ENCODE measurements at places on chromosomes 7 and 10.

DNA sequence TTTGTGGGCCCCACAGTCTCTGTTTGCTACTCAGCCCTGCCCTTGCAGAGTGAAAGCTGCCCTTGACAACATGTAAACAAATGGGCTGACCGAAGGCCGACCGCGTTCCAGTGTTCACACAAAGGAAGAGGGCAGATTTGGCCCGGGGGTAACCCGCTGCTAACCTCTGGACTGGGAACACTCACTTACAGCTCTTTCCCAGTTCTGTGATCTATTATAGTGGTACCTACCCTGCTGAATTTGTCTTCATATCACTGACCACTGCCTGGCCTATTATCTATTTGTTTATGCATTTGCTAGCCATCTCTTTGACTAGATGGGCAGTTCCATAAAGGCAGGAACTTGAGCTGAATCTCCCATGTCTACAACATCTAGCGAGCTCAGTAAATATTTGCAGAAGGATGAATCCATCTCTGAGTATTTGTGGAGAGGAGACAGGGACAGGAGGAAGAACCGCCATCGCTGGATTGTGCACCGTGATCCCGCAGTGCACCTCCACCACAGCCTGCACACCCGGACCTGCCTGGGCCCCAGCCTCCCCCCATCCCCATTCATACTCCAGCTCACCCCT lies 15.2 kb downstream of the SLC29A3 start:
- DNase-seq = no peak

DNA sequence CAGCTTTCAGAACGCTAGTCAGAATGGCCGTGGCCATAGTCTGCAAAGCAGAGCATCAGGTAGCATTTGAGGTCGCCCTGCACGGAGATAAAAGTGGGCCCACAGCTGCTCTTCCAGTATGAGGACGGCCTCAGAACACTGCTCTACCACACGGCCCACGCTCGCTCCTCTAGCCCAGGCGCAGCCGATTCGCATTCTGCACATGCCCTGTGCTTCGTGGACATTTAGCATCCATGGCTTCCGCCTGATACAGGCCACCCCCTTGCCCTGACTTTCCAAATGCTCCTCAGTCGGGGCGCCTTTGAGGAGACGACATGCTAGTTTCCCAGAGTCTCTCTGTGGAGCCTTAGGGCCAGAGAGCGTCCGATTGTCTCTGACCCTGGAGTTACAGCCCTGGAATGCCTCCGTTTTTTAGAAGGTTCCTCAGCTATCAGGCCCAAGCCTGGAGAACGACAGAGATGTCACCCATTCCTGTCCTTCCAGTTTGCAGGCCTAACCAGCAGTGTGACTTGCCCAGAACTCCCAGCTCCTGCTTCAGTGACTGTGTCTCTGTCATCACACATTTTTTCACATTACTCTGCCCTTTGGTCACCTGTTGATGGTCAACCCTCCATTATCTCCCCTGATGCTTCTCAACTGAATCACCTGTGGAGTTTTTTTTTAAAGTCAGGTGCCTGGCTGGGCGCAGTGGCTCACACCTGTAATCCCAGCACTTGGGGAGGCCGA lies 14.3 kb downstream of the STRA8 start:
- no peak for DNase-seq

DNA sequence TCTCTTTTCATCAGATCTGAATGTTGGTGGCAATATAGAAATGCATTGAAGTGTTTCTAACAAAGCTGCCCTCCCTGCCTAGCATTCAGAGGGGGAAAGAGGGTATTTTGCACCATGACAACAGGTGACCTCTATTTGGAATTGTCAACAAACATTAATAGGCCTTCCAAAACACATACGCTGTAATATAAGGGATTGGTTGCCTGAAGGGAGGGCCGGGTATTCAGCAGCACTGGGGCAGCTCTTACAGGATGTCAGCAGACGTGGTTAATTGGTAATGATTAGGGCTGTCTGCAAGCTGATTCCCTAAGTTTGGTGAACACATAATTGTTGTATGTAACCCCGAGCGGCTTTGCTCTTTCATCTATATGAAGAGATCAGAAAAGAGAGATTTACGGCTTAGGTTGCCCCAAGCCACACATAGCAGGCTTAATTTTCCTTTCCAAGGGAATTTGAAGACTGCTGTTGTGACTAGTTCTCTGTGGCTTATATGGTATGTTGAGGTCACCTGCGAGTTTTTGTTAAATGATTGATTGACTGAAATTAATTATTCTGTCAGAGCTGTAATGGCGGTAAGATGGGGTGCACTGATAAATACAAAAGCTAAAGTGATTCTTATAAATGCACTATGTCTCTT lies 759.3 kb downstream of the LRMDA start:
- DNase-seq = no peak

DNA sequence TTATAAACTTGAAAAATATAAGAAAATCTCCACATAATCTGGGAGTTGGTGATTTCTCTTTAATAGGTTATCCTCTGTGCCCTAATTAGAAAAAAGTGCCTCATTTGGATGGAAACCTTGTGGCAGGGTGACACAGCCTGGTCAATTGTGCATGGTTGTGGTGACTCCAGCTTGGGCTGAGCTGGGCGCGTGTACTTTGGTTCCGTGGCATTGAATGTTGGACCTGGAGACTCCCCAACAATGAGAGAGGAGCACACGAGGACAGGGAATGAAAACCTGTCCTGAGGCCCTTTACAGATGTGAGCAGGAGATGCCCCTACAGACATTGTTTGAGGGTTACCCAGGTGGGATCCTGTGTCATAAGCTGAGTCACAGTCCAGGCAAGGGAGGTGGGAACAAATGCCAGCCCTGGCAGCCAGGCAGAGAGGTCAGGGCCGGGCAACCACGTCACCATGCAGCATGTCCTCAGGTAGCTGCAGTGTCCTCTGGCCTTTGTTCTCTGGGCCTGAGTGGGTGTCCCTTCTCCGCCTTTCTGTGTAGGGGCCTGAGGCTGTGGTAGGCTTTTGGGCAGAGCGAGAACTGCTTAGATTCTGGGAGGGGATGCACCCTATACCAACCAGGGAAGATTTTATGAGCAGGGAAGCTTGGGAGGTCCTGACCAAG lies 147.4 kb upstream of the TBX20 start:
- no peak for DNase-seq

GRCh38 chr10:132624847-132625471 lies 87.4 kb downstream of the INPP5A start:
- DNase-seq = no peak

DNA sequence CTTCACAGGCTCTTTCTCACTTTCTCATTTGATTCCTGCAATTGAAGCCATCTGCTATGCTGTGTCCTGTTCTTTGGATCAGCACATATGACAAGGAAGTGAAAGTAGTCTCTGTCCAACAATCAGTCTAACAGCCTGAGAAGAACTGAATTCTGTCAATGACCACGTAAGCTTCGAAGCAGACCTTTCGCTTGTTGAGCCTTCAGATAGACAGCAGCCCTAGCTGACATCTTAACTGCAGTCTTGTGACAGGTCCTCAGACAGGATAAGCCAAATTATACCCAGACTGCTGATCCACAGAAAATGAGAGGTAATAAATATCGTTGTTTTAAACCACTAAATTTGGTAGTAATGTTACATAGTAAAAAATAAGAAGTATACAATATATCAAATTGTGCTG lies 691.0 kb upstream of the LRRTM3 start:
- DNase-seq = no peak

DNA sequence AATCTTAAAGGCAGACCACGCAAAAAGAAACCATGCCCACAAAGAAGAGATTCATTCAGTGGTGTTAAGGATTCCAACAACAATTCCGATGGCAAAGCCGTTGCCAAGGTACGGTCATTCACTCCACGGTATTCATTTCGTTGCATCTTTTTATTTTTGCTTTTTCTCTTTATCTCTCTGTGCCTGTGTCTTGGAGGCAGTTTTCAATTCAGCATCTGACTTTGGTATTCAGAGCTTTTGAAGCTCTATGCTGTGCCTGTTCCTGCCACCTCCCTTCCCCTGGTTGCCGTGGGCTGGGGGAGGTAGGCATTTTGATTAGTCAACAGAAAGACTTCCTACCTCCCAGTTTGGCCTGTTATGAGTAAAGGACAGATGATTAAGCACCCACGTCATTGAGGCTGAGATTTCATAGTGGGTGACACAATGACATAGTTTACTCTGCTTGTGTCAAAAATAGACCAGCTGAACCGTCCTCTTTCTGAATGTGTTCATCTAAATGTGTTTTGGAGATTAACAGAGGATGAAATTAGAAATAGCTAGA lies 149.5 kb downstream of the ARID5B start:
- peak; percentile 44 for DNase-seq

- no peak for DNase-seq
These were observed 319.0 kb downstream of the PLXNA4 start for GRCh38 chr7:132257253-132257652.

GRCh38 chr7:27901028-27901760 lies 161.2 kb downstream of the TAX1BP1 start:
- no peak for DNase-seq

- no peak for DNase-seq
These were observed 2.7 kb downstream of the LRRC20 start for GRCh38 chr10:70379581-70380176.

DNA sequence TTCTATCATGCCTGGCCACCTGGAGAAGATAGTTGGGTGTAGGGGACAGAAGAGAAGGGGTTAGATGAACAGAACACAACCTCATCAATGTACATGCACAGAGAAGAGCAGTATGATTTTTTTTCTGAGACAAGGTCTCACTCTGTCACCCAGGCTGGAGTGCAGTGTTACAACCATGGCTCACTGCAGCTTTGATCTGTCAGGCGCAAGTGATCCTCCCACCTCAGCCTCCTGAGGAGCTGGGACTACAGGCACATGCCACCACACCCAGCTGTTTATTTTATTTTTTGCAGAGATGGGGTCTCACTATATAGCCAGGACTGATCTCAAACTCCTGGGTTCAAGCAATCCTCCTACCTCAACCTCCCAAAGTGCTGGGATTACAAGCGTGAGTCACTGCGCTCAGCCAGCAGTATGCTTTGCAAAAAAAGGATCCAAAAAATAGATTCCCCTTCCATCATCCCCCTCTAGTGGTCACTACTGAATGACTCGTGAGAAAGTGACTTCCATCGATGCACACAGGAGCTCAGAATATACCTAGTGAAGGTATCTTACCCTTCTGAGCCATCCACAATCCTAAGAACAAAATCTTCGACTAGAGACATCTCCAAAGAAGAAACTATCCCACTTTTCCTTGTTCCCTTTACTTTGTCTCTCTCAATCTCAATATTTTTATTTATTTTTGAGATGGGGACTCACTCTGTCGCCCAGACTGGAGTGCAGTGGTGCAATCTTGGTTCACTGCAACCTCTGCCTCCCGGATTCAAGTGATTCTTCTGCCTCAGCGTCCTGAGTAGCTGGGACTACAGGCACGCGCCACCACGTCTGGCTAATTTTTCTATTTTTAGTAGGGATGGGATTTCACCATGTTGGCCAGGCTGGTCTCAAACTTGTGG lies 21.0 kb downstream of the ZCWPW1 start:
- no peak for DNase-seq

DNA sequence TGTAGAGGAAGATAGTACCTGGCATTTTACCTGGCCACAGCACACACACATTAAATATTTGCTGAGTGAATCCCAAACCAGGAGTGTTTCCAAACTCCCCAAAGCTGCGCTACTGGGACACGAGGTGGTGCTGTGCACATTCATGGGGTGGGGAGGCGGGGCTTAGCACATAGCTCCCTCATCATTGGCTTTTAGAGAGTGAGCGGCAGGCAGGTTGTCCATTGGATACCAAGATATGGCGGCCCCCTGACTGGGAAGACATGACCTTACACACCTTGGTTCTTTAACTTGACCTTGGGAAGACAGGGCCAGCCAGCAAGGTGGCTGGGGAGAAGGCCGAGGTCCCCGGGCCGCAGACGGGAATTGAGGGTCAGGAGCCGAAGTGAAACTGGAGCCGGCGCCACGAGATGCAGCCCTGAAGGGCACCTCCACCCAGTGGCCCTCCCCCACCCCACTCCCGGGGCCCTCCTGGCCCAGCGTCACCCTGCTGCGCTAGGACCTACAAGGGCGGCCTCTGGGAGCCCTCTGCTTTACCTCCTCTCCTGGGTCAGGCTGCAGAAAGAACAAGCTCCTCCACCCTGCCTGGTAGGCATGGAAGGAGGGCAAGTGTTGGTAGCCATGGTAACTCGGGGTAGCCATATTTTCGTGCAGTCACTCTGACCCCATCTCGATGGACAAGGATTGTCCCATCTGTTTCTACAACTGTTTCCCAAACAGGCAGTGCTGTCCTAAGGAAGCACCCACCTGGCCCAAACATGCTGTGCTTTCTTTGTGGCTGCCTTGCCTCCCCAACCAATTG lies 24.0 kb downstream of the TMEM176A start:
- DNase-seq = no peak

GRCh38 chr10:97505152-97505551 lies 6.4 kb downstream of the UBTD1 start:
- no peak for DNase-seq

DNA sequence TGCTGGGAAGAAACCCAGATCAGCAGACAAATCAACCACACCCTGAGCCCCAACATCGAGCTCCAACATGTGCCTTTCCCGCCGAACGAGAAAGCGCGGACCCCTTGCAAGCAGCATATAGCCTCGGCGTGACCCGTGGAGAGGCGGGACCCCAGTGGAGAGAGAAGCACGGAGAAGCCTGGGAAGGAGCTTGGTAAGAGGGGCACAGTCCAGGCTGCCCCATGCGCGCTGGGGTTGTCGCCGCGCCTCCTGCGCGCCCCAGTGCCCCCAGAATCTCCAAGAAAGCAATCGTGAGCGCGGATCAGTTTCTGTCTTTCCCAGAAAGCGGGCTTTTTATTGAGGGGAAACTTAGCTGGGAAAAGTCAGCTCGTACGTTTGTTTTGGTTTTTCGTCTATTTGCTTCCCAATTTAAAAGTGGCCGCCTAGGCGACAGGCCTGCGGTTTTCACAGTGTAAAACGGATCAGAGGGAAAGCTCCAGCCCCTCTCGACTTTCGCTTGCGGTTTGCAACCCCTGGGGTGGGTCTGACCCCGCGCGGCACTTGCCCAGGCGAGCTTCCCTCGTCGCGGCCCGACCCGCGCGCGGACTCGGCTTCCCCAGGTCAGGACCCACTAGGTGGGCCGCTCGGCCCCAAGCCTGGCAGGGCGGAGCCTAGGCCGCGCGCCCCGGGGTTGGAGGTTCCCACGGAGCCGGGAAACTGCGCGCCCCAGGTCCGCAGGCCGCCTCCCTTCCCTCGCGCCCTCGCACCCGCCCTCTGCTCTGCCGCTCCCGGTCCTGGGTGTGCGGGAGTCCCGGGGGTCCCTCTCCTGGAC lies 31.1 kb downstream of the SKIDA1 start:
- DNase-seq = no peak

DNA sequence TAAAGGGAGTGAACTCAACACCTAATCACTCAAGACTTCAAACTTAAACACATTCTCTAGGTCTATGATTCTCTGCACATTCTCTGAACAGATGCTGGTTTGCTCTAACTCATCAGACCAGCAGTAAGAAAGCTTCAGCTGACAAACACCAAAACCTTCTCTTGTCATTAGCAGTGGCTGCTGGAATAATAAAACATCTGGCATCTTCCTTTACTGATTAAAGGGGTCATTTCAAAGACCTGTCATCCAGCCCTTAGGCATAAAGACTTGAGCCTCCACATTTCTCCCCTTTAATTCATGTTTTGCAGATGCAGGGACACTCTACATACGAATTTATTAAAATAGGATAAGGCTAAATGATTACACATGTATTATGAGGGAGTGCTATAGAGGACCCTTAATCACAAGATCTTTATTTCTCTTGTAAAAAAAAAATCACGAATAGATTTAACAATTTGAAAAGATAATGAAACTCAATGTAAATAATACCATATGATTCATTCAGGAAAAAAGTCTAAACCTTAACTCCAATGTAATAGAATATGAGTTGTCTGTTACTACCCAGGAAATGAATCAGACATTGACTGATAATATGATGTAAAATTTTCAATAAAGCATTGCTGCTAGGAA lies 152.4 kb upstream of the GNAI1 start:
- no peak for DNase-seq
